Fibroblast of villous mesenchyme (primary cell): ENCODE measurements at places on chromosomes 6 and 20. TPM values are rescaled to one million over a fixed set of nuclear protein-coding genes. Genes with fewer than 3 reads are reported as not detected.

DNA sequence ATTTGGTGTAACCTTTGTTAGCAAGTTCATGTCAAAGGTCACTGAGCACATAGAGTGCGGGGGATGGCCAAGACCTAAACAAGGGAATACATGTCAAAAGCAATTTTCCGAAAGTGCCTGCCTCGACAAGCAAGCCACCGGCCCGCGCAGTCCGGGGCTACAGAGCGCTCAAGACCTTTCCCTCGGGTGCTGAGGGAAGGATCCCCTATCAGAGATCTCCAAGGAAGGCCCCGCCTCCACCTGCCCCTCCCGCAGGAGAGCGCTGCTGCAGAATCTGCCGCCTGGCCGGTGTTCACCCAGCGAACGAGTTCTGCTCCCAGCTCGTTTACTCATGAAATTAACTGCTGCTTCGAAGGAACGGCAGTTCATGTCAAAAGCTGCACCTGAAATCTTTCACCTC, 252.7 kb downstream of the BMP7 start:
- no peak for DNase-seq

The EYA2 gene
- not detected in 2 replicates for total RNA-seq

The SYNDIG1 gene
- under 0.01 TPM in 1 of 2 replicates, not detected in the other for total RNA-seq

DNA sequence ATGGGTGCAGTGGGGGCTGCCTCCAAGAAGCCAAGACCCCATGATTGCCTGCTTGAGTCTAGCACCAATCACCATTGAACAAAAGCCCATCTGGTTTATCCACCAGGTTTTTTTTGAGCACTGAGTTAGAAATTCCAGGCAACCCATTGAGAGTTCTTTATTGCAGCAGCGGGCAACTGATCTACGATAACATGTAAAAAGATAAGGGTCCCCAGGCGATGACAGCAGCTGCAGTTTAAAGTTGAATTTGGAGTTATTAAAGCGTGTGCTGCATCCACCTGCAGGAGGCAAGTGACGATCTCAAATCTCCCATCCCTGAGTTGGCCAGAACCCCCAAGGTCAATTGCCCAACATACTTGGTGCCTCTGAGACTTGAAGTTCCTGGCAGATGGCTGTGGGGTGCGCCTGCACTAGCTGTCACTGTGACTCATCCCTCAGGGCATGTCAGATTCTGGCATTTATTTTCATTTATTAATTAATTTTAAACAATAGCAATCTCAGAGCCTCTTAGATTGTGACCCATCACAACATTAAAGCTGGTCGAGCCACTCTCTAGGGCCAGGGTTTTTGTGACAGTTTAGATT, 290.4 kb upstream of the SULF2 start:
- no peak for DNase-seq

GRCh38 chr6:133973109-133973971, 20.3 kb downstream of the TBPL1 start:
- peak; percentile 64 for DNase-seq

- DNase-seq, result peak; percentile 70
These were observed 29.0 kb downstream of the FAM50B start for GRCh38 chr6:3878048-3878666.

The SENP6 gene
- 93.1 and 113 TPM in 2 replicates for total RNA-seq

GRCh38 chr6:28747631-28748157, 176.1 kb downstream of the TRIM27 start:
- peak; percentile 55 for DNase-seq

DNA sequence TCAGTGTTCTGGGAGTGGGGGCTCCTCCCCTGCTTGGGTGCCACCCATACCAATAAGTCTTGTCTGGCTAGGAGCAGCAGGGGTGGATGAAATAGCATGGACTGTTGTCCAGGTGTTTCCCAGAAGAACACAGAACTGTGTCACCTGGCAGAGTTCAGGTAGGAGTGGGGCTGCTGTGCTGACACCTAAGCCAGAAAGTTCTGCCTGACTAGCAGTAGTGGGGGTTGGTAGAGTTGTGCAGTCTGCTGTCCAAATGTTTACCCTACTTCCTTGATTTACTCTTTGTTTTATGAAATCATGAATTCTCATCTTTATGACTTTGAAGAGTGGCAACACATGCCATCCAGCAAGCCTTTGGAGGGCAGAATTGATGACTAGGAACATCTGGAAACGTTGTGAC, 27.3 kb upstream of the SLC35B3 start:
- DNase-seq, result no peak

The GSS gene
- 71.2 and 74.1 TPM in 2 replicates for total RNA-seq

- no peak for DNase-seq
These were observed 48.7 kb upstream of the DDR1 start for GRCh38 chr6:30835576-30835975.

DNA sequence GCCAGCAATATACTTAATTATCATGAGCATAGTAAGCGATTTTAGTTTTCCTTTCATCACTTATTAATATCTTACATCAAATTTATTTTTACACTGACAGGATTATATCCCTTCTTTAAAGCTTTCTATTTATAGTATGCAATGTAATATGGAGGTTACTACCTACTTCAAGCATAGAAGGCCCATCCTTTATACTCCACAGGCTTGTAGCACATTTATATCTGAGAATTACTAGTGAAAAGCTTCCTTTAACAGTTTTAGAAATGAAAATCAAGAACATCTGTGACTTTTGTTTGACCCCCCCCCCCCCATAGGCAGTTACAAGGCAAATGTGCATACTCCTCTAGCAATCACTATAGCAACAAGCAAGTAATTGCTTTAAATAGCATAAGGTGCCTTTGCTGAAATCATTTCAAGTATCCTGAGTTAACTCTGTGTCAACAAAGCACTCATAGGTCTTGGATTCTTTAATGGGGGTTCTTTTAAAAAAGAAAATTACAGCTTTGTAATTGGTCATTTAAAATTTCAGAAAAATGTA, 917.7 kb downstream of the PHF3 start:
- DNase-seq, result no peak

DNA sequence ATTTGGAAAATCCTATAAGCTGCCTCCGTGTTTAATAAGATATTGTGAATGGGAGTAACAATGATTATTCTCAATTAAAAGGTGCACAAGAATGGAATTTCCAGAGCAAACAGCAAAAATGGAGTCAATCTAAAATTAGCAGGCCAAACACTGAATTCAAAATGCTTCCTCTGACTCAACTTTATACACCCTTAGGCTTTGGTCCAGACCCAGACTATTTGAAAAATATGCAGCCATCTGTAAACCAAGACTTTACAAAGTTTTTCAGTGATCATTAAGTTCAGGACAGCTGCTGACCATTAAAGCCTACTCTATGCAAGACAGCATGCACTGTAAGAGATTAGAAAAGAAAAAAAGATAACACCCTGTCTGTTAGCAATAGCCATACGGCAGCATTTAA, 39.4 kb upstream of the CCN6 start:
- DNase-seq, result peak; percentile 86

The PPARD gene
- total RNA-seq, result 8.2 and 8.7 TPM in 2 replicates

The BTN1A1 gene
- total RNA-seq, result not detected in 2 replicates

GRCh38 chr6:154307696-154308425, 48.7 kb downstream of the IPCEF1 start:
- no peak for DNase-seq

DNA sequence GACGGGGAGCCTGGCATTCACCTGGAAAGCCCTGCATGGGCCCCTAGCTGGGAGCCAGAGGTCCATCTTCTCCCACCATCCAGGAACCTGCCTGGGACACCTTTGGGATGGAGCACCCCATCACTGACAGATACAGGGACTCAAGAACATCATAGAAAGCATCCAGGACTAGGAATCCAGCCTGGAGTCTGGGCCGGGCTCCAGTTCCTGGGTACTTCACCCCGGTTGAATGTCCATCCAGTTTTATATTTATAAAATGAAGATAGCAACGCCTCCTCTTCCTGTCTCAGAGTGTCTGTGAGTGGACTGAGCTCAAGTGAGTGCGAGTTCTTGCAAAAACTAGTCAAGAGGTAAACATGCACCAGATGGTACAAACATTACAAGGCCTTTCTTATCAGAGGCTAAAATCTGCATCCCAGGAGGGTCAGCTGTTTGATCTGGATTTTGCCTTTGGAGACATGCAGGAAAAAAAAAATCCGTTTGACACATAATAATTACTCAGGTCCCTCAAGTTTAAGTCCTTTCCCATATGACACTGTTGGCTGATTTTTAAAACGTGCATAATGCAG, 27.4 kb downstream of the ZC3H12D start:
- DNase-seq, result peak; percentile 75

The OR2B6 gene
- not detected in 2 replicates for total RNA-seq

DNA sequence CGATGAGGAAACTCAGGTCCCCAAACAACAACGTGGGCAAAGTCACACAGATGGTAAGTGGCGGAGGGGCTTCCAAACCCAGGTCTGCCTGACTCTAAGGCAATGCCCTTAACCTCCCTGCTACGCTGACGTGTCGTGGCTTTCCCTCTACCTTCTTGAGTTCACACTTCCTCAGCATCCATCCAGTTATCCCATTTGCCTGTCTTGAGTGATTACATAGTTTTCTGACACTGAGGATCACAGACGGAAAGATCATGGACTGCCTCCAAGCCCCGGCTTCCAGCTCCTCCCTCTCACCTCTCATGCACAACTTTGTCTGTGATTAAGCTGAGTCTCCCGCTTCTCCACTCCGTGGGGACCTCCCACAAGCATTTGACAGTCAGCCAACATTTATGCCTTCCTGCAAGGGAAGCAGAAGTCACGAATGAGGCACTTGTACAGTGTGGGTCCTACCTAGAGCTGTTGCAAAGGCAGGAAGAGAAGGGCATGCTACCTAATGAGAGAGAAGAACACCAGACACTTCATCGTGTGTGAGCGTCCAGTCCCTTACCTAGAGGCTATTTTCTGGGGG, 33.8 kb downstream of the TBC1D7 start:
- no peak for DNase-seq

The OPN5 gene
- total RNA-seq, result not detected in 2 replicates

The POLR3F gene
- total RNA-seq, result 11.6 and 18.6 TPM in 2 replicates

DNA sequence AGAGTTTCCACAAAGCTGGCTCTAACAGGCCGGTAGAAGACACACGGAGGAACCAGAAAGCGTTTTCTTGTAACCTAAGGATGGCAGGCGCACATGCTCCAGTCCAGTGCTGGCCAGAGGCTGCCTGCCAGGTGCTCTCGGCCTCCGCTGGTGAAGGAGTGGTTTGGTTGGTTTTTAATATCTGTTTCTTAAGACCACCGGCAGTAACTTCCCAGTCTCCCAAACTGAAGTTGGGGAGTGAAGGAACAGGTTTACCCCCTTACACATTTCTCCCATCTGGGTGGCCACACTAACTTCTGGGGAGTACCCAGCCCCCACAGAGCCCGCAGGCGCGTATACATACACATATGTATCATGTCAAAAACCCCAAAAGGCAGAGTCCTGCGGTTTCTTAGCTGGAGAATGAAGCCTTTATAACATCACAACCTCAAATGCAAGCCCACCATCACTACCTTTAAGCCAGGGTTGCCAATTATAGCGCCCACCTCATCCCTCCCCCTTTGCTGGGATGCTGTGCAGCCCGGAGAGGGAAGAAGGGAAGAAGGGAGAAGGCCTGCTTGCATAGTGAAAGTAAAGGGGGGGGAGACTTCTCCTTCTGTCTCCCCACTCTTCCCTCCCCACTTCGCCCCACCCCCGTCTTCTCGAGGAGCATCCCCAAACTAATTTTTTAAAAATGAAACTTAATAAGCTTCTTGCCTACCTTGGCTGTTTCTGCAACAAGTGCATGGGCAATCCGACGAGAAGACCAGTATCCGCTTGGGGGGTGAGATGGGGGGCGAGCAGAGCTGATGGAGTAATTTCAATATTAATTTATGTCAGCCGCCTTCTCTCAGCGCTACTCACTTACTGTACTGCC, 1.0 kb downstream of the TRERF1 start:
- DNase-seq, result peak; percentile 36

The CLPSL1 gene
- total RNA-seq, result not detected in 2 replicates

The UST gene
- total RNA-seq, result 9.0 and 13.0 TPM in 2 replicates

The RIPPLY2 gene
- not detected in 2 replicates for total RNA-seq

The ARMH2 gene
- not detected in 2 replicates for total RNA-seq

DNA sequence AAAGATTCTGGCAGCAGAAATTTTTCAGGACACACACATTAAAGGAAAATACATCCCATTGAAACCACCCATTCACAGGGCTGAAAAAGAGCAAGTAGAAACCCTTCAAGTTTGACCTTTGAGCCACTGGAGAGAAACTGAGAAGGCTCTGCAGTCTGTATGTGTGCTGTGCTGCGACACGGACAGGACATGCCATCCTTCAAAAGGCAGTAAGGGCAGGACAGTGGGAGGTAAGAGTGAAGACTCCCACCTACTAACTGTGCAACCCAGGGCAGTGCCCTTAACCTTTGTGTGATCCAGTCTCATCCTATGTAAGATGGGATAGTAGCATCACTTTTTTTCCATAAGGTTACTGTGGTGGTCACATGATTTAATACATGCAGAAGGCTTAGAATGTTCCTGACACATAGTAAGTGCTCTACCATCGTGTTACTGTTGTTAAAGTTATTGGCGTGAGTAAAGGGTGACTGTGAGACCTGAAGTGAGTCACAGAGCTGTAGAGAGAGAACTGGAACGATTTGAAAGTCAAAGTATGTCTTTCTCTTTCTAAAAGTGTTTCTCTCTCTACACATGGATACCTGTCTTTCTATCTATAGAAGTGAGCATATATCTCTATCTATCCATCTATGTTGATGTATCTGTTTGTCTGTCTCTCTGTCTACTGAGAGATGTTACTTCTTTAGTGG, 153.7 kb upstream of the OLIG3 start:
- DNase-seq, result no peak

DNA sequence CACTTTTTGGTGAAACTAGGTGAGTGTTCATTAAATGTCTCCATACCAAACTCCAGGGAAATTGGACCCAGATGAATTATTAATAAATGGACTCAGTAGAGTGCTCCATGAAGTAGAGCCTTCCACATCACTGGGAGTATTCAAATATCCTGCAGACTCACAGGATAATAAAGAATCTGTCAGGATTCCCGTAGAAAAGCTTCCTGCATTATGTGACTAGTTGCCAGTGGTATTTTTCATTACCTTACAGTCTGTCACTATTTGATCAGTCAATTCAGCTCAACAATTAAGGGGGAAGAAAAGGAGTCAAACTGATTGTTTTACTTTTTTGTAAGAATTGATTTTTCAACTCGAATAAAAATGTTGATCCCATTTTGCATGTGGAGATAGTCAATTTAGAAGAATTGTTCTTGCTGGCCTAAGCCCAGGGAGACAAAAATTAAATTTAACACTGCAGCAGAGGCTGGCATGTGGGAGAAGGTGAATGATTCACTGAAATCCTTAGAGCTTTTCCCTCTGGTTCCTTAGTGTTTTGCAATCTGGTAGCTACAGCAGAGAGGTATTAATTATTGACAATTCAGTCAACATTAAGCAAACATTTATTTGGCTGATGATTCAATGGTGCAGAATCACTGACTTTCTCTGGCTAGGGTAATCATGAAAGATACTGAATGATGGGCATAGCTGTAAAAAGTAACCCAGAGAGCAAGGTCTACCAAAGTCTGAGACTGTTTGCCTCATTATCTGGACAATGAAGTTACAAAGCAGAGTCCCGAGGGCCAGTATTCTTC, 442.4 kb downstream of the CD83 start:
- DNase-seq, result no peak

DNA sequence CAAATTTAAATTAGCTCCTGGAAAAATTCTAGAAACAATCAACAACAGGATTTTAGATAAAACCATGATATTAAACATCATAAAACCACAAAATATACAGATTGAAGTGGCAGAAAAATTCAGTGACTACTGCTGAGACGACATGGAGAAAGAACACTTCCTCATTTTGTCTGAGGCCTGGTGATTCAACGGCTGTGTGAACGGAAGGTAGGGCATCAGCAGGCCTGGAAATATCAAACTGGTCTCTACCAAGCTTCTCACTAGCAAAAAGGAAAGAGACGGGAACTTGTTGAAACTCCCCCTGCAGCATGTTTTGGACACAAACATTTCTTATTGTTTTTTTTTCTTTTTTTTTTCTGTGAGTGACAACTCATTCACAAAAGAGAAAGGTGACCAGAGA, 58.0 kb upstream of the AHI1 start:
- DNase-seq, result no peak

The SCP2D1 gene
- not detected in 2 replicates for total RNA-seq

GRCh38 chr20:48679599-48679998, 148.2 kb downstream of the PREX1 start:
- no peak for DNase-seq
